Memory B cell (primary cell): ENCODE measurements at places on chromosomes 6 and 20.

- no peak for DNase-seq
Measured at GRCh38 chr6:72561629-72562028, 60.2 kb upstream of the KCNQ5 start.

- no peak for DNase-seq
Measured at GRCh38 chr6:118494091-118494490, 54.0 kb upstream of the PLN start.

GRCh38 chr6:63790334-63790733 lies 154.7 kb downstream of the PHF3 start:
- no peak for DNase-seq

DNA sequence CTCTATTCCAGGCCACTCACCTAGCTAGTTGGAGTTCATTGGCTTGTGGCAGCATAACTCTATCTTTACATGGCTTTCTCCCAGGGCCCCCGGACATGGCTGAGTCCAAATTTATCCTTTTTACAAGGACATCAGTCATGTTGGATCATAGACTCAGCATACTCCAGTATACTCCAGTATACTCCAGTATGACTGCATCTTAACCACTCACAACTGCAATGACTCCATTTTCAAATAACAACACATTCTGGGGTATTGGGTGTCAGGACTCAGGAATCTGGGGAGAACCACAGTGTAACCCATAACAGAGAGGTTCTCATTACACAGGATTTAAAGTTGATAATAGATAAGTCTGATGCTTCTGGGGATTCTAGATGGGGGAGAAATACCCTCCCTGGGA lies 53.8 kb upstream of the TSHZ2 start:
- no peak for DNase-seq

DNA sequence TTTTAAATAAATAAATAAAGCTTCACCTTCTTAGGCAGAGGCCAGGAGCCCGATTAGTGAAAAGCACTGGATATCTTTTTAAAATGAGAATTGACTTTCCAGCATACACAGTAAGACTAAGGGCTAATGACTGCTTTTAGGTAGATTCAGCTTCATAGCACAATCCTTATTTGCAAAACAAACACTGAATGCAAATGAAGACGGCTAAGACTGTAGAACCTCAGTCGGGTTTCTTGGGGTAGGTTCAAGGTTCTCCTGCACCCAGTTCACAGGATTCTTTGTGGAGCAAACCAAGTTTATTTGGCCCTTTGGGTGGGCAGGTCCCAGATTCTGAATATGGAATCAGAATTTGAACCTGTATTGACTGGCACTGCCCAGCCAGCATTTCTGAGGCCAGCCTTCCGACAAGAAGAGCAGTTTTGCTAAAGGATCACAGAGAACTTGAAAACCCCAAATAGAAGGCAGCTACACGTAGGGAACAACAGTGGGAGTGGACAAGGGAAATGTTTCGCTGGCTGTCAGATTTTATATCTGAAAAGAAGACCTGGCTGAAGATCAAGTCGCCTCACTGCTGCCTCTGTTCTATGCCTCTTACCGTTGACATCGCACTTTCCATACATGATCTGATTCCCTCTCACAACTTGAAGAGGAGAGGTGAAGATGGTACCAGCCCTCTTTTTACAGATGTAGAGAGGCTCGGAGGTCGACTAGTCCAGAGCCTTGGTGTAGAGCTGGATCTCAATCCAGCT lies 8.2 kb downstream of the TRERF1 start:
- no peak for DNase-seq

DNA sequence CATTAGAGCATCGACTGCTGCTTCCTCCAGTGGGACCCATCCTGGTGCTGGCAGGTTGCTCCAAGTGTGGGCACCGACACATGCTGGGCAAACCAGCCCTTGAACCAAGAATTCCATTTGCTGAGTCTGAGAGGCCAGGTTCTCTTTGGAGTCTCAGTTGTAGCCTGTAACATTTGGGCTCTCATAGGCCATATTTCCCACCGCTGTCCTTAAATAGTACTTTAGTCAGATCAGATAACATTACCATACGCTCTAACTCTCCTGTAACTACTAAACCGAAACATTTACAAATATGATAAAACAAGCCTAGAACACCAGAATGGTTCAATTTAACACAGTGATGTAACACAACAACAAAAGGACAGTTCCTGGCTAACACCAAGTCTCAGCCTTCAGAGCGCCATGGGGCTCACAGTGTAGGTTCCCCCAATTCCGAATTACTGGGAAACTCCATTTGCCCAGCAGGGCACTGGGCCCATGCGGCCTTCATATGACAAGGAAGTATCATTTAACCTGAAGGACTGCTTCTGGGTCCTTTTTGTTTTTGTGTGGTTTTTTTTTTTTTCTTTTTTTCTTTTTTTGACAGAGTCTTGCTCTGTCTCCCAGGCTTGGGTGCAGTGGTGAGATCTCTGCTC lies 28.4 kb upstream of the CD93 start:
- DNase-seq = no peak

DNA sequence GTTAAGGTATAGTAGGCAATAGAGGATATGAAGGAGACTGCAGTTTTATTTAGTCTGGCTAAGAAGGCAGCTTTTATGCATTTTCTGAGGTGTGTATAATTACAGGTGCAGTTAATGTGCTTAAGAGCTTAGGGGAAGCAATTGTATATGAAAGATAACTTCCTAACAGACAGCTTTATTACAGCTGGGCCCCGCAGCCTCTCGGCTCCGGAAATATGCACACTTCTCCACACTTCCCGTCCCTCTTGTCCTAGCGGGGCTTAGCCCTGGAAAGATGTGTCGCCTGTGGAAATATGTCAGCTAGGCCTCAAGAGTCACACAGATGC lies 178.4 kb upstream of the ARID1B start:
- DNase-seq = no peak

DNA sequence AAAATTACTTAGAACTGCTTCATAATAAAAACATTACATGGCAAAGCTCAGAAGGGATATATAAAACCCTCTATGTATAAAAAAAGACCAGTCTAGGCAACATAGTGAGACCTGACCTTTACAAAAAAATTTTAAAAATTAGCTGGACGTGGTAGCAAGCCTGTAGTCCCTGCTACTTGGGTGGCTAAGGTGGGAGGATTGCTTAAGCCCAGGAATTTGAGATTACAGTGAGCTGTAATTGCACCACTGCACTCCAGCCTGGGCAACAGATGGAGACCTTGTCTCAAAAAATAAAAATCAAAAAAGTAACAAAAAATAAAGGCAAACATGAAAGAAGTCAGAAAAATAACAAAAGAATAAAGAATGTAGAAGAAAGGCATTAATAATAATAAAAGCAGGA lies 21.5 kb upstream of the TPD52L1 start:
- no peak for DNase-seq

- DNase-seq = no peak
Measured at GRCh38 chr6:41343641-41344187, 8.3 kb downstream of the NCR2 start.

DNA sequence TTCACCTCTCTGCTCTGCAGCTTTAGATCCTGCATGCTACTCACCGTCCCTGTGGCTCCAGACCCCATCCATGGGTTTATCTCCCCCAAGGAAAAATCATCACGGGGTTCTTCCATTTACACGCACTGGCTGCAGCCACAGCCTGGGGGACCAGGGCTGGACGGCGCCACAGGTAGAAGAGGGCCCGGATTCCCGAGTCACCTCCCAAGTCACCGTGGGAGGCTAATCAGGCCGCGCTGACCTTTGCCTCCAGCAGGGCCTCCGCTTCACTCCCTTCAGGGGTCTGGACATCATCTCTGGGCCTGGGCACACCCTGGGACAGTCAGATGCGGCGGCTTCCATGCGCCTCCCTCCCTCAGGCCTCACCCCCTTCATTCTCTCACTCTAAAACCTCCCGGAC lies 47.8 kb upstream of the ENTPD6 start:
- DNase-seq = no peak

DNA sequence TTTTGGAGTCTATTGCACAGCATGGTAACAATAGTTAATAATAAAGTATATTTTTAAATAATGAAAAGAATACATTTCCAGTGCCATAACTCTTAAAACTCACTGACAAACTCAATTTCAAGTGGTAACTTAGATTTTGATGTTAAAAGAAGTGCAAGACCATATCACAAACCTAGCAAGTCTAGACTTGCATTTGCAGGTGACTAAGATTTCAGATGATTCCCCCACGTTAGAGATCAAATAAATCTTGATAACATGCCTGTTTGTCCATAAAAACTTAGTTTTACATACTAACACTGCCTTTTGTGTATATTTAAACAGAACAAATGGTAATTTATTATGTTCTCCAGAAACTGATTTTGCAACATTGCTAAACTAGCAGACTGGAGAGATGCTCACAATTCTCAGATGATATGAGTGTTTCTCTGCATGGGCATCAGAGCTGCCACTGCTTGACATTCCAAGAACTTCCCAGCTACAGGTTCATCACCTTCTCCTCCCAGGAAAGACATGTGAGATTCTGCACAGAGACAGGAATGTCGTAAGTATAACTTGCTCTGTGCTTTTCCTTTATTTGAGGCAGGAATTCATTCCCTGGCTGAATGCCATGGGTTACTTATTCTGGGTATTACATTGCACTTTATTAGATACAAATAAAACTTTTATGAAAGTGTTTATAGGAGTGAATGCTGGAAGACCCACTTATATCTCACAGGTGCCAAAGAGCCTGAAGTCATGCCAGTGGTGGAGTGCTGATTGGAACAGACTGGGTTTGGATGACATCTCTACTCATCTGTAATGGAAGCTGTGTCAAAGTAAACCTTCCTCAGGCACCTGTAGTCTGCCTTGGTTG lies 160.2 kb upstream of the FOXA2 start:
- no peak for DNase-seq

DNA sequence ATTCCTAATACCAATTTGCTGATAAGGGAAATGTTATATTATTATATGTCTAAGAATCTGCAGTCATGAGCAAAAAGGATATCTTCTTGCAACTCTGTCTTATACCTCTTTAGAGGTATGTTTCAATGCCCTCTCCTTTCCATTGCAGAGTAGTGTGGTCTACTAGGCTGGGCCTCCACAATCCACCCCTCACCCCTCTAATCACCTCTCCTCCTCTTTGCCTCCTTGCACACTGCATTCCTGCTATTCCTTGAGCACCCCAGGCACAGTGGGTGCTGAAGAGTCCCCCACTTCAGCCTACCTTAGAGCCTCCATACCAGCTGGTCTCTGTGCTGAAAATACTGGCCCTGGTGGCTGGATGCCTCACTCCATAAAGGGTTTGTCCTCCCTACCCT lies 26.9 kb downstream of the ARMC2 start:
- no peak for DNase-seq

GRCh38 chr20:57698116-57698866 lies 11.5 kb downstream of the PMEPA1 start:
- DNase-seq = no peak

GRCh38 chr6:84228198-84228543 lies 728 bp upstream of the CEP162 start:
- no peak for DNase-seq
